ENCODE measurements at places on chromosomes 2 and 18.

DNA sequence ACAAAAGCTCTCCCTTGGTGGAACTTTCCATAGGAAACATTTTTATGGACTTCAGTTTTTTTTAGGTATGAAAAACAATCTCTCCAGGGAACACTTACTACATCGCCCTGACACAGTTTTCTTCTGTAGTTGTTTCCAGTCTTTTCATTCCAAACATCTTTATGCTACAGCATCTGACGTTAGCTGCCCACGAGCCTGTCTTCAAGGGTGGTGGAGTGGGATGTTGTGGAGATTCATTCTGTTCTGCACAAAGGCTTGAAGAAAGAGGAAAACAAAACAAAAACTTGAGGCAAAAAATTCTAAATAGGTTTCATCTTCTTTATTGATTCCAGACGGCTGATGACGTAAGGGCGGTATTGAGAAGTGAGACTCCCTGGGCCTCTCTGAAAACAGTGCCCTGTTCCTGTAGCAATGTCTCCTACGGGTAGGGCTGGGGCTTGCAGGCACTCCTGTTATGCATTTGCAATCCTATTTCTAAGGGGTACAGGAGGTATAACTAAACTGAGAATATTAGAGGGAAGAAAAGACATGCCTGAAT lies 375.0 kb downstream of the RNF144A start:
- DNase-seq = no peak

- DNase-seq = no peak
These were observed 52.2 kb upstream of the ACKR3 start for GRCh38 chr2:236517251-236518031.

DNA sequence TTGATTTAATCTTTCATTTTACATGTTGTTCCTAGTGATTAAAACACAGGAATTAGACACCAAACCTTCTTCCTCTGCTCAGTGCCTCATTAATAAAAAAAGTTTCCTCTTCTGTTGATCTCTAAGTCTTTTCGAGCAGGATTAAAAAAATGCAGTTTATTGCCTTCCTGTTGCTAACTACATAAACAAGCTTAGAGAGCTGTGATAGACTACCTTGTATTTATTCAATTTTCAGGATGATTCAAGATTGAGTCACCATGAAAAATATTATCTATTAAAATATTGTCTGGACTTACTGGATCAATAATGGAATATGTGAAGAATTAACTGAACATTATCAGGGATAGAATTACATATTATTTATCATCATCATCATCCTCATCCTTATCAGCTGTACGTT lies 1089.6 kb upstream of the CNTNAP5 start:
- no peak for DNase-seq

GRCh38 chr2:213627054-213627710 lies 342.9 kb downstream of the SPAG16 start:
- DNase-seq = no peak

- DNase-seq = no peak
These were observed 166.3 kb upstream of the FN1 start for GRCh38 chr2:215601990-215602721.

All from stimulated activated CD4-positive, alpha-beta T cell treated with anti-CD3 and anti-CD28 coated beads, Interleukin-12 subunit alpha, Interleukin-12 subunit beta, amount 100 ng/mL, for 4 hours (primary cell).